ENCODE measurements at places on chromosomes 7 and 10. TPM values are rescaled to one million over a fixed set of nuclear protein-coding genes. Genes with fewer than 3 reads are reported as not detected.

The FBXO24 gene
- total RNA-seq, result 0.86 TPM

The SYT15 gene
- total RNA-seq, result 0.43 TPM

The ADIRF gene
- total RNA-seq, result 1.0 TPM

The LIPM gene
- not detected for total RNA-seq

The SFTPA2 gene
- not detected for total RNA-seq

The GFRA1 gene
- 6.0 TPM for total RNA-seq

The TMEM184A gene
- total RNA-seq, result 0.44 TPM

The SPAG6 gene
- not detected for total RNA-seq

The SPDYE16 gene
- total RNA-seq, result not detected

The CLCN1 gene
- total RNA-seq, result not detected

The HOXA13 gene
- 6.8 TPM for total RNA-seq

The ZNF786 gene
- 7.7 TPM for total RNA-seq

The NKX2-3 gene
- not detected for total RNA-seq

The SPRN gene
- under 0.01 TPM for total RNA-seq

The TRIM50 gene
- not detected for total RNA-seq

The TYW1B gene
- 4.8 TPM for total RNA-seq

The C7orf57 gene
- total RNA-seq, result under 0.01 TPM

The PRLHR gene
- not detected for total RNA-seq

The CTAGE4 gene
- total RNA-seq, result 0.88 TPM

The FFAR4 gene
- not detected for total RNA-seq

The IFRD1 gene
- 47.5 TPM for total RNA-seq

The NME8 gene
- not detected for total RNA-seq

The ARHGEF35 gene
- 1.1 TPM for total RNA-seq

The AVPI1 gene
- total RNA-seq, result 55.8 TPM

The KLF14 gene
- total RNA-seq, result 0.22 TPM

The MRPL32 gene
- 40.3 TPM for total RNA-seq

The OPN1SW gene
- not detected for total RNA-seq

The PTEN gene
- total RNA-seq, result 150 TPM

The ZNF789 gene
- 9.7 TPM for total RNA-seq

The LANCL2 gene
- 30.4 TPM for total RNA-seq

The LRRC4 gene
- under 0.01 TPM for total RNA-seq

The OR2A42 gene
- total RNA-seq, result not detected

The AIMP2 gene
- 58.7 TPM for total RNA-seq

The ASB10 gene
- not detected for total RNA-seq

The SH2D4B gene
- 0.29 TPM for total RNA-seq

The ACHE gene
- total RNA-seq, result 0.14 TPM

The AKR1C2 gene
- total RNA-seq, result 6.3 TPM

The KNDC1 gene
- under 0.01 TPM for total RNA-seq

The ITPRID1 gene
- total RNA-seq, result not detected

The ANKRD7 gene
- total RNA-seq, result 0.22 TPM

The SRPK2 gene
- 37.5 TPM for total RNA-seq

The XPNPEP1 gene
- 185 TPM for total RNA-seq

The TEX36 gene
- not detected for total RNA-seq

The MMD2 gene
- total RNA-seq, result not detected

The OR9A4 gene
- not detected for total RNA-seq

The PNLIPRP1 gene
- not detected for total RNA-seq

The UNCX gene
- not detected for total RNA-seq

The NAT16 gene
- not detected for total RNA-seq

The SLC18A3 gene
- not detected for total RNA-seq
